ENCODE measurements at places on chromosomes 7 and 10. TPM values are rescaled to one million over a fixed set of nuclear protein-coding genes. Genes with fewer than 3 reads are reported as not detected.

ACHE gene
- 82.8 TPM for polyA plus RNA-seq

SFRP4 gene
- 7.8 TPM for polyA plus RNA-seq

ZPBP gene
- not detected for polyA plus RNA-seq

CUBN gene
- polyA plus RNA-seq = 3.3 TPM

WDR86 gene
- polyA plus RNA-seq = 9.8 TPM

FAM3C gene
- 76.2 TPM for polyA plus RNA-seq

GRCh38 chr10:47325303-47326291 lies 3.3 kb downstream of the GDF2 start:
- no peak for DNase-seq

- no peak for DNase-seq
These were observed 262.0 kb upstream of the YAE1 start for GRCh38 chr7:39304178-39304577.

DNA sequence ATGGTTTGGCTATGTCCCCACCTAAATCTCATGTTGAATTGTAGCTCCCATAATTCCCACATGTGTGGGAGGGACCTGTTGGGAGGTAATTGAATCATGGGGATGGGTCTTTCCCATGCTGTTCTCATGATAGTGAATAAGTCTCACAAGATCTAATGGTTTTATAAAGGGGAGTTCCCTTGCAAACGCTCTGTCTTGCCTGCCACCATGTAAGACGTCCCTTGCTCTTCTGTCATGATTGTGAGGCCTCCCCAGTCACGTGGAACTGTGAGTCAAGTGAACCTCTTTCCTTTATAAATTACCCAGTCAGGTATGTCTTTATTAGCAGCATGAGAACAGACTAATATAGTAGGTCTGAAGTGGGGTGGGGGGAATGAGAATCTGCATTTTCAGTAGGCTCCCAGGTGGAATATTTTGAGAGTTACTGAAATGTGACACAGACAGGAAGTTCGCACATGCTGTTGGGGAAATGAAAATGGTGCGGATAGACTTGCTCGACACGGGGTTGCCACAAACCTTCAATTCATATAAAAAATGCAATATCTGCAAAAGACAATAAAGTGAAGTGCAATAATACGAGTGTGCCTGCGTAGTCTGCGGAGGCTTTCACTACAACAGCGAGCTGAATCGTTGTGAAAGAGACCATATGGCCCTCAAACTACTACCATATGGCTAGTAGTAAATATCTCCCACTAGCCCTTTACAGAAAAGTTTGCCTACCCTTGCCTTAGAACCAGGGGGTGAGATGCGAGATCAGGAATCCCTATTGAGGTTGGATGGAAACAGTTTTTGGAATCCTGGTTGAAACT lies 166.1 kb downstream of the GRK5 start:
- DNase-seq = no peak

DNA sequence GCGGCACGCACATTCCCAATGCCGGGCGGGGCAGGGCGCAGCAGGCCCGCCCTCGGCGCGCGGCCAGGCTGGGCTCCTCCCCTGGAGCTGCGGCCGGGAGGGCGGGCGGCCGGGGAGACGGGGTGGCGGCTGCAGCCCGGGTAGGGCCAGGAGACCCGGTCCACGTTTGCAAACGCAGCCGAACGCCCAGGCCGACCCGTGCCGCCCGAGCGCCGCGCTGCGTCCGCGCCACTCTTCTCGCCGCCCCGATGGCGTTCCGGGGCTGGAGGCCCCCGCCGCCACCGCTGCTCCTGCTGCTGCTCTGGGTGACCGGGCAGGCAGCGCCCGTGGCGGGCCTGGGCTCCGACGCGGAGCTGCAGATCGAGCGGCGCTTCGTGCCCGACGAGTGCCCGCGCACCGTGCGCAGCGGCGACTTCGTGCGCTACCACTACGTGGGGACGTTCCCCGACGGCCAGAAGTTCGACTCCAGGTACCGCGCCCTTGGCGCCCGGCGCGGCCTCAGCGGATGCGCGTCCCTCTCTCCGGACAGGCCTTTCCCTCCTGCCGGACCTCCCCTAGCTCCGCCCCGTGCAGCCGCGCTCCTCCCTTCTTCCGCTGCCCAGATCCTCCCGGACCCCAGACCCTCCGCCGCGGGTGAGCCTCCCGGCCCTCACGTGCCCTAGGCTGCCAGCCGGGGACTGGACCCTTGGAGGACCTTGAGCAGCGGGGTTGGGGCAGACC lies at the start of gene FKBP9:
TSS of gene FKBP9 (plus strand) at position 115 of the 720 bp plus-strand sequence. CDS start at position 249, 134 bp downstream.
- DNase-seq = peak; percentile 90

DNA sequence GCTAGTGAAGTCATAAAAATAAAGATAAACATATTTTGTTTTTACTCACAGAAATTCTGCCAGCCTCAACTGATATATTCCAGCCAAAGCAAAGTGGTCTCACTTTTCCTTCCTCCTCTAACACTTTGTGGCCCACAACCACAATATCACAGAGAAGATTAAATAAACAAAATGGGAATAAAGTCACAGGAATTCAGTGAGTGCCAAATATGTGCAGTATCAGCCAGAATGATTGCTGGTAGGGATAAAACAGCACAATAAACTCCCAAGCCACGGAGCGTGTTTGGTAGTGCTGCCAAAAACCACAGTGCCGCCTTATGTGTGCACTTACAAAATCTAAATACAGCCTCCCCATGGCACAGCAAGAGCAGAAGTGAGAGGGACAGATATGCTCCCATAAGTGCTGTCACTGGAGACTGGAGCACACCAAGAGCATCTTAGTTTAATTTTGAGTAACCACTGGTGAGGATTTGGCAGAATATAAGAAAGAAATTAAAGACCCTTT lies 155.8 kb downstream of the POM121L12 start:
- no peak for DNase-seq

DNA sequence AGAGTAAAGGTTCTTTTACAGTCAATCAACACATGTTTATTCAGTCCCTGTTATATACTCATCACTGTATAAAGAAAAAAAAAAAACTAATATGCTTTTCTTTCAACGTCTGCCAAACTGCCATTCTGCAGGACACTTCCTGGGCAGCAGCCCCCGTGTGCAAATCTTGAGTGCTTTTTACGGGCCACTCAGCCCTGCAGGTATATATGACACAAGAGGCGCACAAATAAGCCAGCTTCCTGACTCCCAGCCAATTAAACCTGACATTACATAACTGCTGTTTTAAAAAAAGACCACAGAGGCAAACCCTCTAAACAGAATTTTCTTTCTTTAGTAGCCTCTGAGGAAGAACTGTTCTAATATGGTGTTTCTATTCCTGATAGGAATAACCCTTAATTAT lies 263.0 kb upstream of the NEBL start:
- no peak for DNase-seq

DNA sequence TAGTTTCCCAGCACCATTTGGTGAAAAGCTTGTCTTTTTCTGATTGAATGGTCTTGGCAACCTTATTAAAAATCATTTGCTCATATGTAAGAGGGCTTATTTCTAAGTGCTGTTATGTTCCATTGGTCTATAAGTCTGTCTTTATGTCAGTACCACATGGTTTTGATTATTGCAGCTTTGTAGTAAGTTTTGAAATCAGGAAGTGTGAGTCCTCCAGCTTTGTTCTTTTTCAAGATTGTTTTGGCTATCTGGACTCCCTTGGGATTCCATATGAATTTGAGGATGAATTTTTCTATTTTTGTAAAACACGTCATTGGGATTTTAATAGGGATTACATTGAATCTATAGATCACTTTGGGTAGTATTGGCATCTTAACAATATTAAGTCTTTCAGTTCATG lies 5.4 kb downstream of the KIF11 start:
- DNase-seq = no peak

DNA sequence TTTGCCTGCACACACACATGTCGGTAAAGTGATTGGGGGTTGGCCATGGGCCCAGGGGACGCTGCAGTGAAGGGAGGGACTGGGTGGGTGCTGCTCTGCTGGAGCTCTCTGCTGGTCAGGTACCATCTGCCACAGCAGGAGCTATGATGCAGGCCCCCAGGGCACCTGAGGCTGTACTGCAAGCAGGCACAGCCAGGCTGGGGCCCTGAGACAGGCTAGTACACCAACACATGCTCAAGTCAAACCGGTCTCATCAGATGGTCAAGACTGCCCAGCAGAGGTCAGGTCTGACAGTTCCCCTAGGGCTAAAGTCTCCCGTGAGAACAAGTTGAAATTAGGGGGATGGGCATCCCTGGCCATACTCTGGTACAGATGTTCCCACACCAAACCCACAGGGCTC lies 118.3 kb upstream of the THSD7A start:
- no peak for DNase-seq

- DNase-seq = no peak
These were observed 88.8 kb downstream of the FOXL3 start for GRCh38 chr7:378551-379455.
